ENCODE measurements at places on chromosomes 2 and 18.

DNA sequence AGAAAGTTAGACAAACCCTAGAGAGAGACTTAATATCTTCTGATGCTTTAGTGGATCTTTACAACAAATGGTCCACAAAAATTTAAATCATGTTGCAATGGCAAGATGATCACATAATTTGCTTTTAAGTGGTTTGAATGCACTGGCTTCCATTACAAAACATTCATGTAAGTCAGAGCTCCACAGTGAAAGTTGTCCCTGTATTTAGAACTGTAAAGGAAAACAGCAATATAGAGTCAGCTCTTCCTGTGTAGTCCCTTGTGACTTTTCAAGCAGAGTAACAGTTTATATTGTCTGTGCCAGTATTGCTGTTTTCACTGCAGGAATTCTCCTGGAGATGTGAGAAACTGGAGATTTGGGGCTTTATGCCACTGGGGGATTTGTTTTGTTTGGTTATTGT is 77.7 kb downstream of the MEIS1 start:
- no peak for DNase-seq

DNA sequence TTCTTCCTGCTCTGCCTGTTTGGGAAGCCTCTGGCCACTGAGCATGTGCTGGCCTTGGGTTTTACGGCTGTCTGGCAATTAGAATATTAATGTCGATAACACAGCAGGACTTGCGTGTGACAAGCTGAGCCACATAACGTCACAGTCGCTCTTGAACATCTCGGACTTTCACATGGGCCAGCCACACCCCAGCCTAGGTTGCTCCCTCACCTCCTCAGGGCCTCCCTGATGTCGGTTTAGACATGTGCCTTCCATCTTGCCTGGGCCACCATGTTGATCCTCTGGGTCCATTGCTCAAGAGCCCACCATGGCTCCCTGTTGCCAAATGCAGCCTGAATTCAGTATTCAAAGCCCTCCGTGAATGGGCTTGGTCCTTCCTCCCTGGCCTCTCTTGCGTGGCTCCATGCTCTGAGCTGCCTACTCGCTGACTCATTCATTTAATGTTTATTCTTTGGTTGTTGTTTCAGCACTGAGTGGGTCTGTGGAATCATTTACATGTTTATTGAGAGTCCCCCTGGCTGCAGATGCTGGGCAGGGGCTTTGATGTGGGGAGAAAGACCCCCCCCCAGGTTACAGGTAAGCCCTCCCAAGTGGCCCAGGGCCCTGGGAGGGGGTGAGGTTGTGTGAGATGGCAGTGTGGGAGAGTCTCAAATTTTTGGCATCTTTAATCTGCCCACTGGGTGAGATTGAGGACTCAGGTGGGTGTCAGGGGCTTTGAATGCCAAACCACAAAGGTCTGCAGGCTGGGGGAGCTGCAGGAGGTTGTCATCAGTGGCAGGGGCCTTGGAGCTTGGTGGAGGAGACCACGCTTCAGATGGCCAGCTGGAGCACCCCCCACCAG is 62.0 kb downstream of the ODC1 start:
- no peak for DNase-seq

DNA sequence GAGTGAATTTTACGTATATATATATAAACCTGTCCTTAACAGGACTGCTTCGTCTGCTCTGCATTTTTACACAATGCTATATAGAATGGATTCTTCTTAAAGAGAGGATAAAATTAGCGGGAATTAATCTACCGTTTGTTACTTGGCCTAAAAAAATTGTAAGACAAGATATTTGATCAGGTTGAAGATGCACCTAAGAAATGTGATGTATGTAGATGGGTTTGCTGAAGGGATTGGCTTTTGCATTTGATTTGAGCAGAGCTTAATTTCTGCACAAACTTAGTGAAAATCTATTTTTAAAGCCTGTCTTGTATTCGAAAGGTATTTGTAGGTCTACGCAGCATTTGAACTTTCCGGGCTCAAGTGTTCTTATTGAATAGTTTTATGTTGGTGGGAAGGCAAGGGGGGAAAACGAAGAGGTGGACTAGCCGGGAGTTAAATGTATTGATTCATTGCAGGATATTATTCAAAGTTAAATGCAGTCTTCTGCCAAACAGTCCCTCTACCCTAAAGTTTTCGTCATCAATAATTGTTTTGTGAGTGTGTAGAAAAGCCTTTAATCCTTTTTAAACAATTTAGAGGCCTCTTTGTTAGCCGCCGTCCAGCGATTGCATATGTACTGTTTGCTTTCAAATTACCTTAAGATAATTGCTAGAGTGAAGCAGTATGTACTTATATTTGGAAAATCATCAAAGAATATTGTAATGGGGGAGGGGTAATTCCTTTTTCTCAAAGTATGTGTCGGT is 1.2 kb downstream of the PPP1CB start:
- peak; percentile 23 for DNase-seq

DNA sequence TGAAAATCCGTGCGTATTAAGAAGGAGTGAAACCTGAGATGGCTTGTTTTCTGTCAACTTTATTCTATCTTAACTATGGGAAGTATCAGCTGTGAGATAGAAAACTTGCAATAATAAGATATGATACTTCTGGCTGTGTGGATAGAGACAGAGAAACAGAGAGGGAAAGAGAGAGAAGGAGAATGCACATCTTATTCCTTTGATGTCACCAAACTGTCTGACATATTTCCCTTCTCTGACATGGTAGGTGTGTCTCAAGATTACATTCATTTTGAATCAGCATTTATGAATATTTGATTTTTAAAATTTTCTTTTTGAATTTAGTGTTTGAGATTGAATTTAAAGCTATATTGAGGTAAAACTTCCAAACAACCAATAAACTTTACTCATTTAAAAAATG is 69.4 kb downstream of the CDC42EP3 start:
- DNase-seq, result no peak

DNA sequence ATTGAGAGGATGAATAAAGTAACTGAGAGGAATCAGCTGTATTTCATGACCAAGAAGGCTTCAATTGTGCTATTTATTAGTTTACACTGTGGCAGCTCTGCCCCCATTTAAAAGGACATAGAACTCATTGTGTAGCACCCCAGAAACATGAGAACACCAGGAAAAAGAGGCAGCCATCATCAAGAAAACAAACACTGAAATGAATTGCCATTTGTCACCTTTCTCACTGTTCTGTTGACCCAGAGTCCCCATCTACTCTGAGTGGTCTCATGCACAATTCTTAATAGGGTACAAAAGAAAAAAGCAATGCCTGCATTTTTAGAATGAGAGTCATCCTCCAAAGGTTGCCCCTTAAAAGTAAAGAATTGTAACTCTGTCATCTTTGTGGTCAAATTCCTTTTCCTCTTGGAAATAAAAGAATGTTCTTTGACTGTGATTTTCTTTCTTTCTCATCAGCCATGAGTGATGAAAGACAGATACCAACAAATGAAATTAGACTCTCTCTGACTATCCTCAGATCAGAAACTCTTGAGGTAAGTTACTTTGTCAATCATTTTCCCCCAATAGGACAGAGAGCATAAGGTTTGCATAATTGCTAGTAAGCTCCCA is 1941.9 kb upstream of the PIK3C3 start:
- no peak for DNase-seq

DNA sequence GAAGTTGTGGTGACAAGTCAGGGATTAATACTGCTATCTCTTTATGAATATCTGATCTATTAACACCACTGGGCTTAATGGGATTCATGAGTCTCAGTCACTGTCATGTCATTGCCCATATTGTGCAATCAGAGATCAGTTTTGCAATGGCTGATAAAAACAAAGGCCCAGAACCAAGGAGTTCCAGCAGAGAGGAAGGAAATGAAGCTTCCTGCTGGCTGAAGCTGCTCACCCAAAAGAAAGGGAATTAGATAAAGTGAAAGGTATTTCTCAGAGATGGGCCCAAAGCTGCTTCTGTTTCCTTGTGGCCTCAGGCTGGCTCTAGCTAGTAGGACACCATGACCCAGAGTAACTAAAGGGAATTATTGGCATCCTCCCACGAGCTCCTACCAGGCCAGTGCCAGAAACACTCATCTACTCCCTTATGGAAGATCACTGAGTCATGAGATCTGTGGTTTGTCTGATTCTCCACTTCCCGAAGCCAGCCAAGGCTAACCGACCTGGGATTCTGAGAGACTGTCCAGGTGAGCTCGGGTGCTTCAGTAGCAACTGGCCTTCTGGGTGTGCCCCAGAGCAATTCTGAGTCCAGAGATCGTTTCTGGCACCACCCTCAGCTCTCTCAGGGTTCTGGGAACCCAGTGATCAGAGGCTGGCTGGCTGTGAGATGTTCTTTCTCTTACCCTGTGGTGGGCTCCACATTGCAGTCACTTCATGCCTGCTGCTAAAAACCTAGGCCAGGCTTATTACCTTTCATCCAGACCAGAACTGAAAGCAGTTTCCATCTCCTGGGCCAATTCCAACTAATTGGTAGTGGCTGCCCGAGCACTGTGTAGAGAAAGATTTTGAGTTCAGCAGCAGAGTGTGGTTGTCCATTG is 129.5 kb upstream of the PELI1 start:
- no peak for DNase-seq

GRCh38 chr2:128344101-128344500 is 25.4 kb upstream of the HS6ST1 start:
- no peak for DNase-seq

- no peak for DNase-seq
Measured at GRCh38 chr2:169351725-169352124, 10.6 kb downstream of the LRP2 start.

DNA sequence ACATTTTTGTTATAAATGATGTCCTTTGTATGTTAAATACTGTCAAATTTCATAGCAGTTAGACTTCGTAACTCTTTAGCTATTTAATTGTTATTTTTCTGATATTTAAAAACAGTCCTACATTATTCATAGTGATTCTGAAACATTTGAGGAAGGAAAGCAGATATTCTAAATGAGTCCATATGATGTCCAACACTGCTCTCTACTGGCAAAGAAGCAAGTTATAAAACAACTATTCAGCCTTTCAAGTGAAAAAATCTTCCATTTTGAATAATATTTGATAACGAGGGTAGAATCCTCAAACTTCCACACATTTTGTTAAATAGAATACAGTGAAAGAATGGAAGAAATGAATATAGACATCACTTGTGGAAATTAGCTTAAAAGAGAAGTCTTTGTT is 220.8 kb downstream of the GULP1 start:
- DNase-seq, result peak; percentile 62

DNA sequence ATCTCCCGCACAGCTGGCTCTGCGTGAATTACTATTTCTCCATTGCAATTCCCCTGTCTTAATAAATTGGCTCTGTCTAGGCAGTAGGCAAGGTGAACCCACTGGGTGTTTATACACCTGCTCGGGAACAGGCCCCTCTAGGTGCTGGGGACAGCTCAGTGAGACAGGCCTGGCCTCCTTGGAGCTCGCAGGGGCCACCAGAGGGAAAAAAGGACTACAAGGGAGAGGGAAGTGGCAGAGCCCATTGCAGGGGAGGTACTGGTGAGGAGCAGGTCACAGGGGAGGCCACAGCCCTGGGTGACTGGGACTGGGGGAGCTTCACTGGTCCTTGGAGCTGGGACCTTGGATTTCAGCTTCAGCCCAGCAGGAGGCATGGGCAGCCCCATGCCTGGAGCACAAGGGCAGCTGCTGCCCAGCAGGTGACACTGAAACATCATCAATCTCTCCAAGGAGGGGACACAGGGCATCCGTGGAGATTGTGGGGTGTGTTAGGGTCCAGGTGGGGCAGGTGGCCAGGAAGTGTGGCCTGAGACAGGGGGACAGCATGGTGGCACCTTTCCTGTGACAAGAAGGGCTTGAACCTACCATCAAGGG is 31.2 kb downstream of the NGEF start:
- no peak for DNase-seq

GRCh38 chr2:145431181-145431951 is 911.4 kb upstream of the ZEB2 start:
- peak; percentile 100 for DNase-seq

DNA sequence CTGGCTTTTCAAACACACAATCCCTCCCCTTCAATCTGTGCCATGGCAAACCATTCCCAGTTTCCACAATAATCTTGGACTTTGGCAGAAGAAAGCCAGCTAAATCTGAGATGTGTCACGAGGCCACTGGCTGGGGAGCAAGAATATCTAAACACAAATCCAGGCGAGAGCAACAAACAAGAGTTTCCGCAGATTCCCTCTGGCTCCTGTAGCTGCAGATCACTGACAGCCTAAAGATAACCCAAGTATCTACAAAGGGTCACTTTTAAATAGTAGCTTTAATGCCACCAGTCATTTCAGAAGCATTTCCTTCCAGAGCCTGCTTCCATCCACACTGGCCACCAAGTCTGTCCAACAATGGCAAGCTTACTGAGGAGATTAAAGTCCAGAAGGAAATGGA is 86.9 kb downstream of the ACVR1 start:
- no peak for DNase-seq

DNA sequence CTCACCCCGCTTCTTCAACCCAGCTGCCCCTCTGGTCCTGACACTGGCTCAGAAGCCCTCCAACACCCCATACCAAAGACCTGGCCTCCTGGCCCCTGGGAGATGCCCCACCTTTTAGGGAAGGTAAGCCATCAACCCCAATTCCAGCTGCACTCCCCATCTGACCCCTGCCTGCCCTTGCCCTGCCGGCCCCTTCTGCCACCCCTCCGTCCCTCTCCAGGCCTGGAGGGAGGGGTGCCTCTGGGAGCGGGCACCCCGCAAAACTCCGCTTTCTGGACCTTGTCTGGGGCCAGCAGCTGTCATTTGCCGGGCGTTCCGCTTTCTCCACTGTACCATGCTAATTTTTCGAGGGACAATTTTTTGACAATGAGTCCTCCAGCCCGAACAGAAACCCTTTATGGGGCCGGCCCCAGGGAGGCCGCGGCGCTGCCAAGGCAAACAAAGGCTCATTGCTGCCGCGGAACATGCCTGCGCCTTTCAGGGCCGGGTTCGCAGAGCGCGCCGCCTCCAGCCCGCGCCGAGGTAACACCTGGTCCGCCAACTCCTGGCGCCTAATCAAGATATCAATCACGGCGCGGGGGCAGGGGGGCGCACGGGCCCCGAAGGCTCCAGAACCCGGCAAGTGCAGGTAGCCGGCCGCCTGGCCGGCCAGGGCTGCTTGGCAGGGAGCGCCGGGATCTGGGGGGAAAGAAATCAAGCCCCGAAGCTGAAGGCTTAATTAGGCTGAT is 96.0 kb downstream of the INHBB start:
- DNase-seq, result peak; percentile 77

- DNase-seq, result no peak
Measured at GRCh38 chr2:132577686-132578085, 92.3 kb downstream of the LYPD1 start.

DNA sequence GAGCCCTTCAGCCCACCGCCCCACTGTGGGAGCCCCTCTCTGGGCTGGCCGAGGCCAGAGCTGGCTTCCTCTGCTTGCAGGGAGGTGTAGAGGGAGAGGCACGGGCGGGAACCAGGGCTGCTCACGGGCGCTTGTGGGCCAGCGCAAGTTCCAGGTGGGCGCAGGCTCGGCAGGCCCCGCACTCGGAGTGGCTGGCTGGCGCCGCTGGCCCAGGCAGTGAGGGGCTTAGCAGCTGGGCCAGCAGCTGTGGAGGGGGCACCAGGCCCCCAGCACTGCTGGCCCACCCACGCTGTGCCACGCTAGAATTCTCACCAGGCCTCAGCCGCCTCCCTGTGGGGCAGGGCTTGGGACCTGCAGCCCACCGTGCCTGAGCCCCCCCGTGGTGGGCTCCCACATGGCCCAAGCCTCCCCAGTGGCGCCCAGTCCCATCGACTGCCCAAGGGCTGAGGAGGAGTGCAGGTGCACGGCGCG is 45.2 kb downstream of the SLC5A7 start:
- no peak for DNase-seq

GRCh38 chr2:229446350-229446749 is 175.3 kb upstream of the PID1 start:
- DNase-seq, result no peak

GRCh38 chr18:49303379-49303778 is 157.1 kb downstream of the DYM start:
- DNase-seq, result no peak

GRCh38 chr2:186254759-186255158 is 231.3 kb upstream of the ZC3H15 start:
- no peak for DNase-seq
